Activated CD8-positive, alpha-beta memory T cell treated with anti-CD3 and anti-CD28 coated beads for 48 hours (primary cell): ENCODE measurements at places on chromosomes 13 and 19.

DNA sequence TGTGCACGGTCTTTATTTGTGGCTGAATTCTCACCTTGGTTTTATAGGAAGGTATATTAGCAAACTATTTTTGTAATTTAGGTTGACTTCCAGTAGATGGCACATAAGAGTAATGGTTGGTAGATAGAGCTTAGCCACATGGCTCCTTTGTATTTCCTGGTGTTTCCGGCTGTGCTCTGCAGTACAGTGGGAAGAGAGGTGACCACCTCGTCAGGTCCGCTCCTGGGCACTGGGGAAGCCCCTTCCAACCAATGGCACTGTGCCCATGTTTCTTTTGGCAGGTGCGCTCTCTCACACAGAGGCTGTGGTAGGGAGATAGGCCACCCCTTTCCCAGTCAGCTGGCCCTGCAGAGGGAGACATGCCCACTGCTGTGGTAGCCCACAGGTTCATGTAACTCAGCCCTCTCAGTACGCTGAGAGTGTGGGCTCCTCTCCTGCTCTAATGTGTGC is 74.3 kb upstream of the ATP12A start:
- DNase-seq: no peak

DNA sequence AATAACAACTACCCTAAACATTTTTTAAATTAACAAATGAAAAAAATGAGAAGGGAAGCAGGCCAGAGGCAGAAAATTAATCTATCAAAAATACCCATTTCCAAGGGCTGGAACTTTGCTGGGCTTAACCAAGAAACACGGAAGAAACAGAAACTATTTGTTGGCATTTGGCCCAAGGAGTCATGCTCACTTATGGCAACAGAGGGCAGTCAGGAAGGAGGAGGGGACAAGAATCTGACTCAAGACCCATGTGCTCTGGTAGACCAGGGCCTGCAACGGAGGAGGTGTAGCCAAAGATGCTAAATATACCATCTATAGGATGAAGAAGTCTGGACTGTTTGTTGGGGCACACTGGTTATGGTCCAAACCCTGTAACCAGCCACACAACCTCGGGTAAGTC is 496.7 kb downstream of the COG6 start:
- no peak for DNase-seq

- no peak for DNase-seq
These were observed 2.3 kb downstream of the FNDC3A start for GRCh38 chr13:48977973-48978372.

DNA sequence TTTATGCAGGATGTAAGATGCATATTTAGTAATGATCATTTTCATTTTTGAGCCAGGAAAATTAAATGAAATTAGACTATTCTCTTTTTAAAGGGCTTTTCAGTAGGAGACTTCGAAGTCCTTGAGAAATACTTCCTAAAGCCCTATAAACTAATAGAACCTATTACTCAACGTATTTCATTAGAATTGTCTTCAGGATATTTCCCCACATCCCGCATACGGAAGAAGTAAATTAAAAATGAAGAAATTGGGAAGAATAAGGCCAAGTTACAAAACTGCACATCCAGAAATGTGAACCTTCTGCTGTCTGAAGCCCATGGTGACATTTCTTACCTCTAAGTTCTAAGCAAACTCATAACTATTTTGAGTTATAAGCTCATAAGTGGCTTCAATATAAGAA is 66.5 kb downstream of the RXFP2 start:
- no peak for DNase-seq
